GM23248 (cell line): ENCODE measurements at places on chromosomes 11 and 22. TPM values are rescaled to one million over a fixed set of nuclear protein-coding genes. Genes with fewer than 3 reads are reported as not detected.

- H3K4me1 ChIP-seq, result no peaks in the 10 kb centered on the region
- H3K36me3 ChIP-seq, result no peaks in the 10 kb centered on the region
- no peak for DNase-seq
Observed at GRCh38 chr11:6405846-6406245, 13.0 kb downstream of the APBB1 start.

GRCh38 chr11:103970701-103971249, 65.7 kb upstream of the DDI1 start:
- no peak for DNase-seq
- H3K36me3 ChIP-seq, result no peaks in the 10 kb centered on the region
- H3K4me3 ChIP-seq, result no peak overlapping the region
- H3K27me3 ChIP-seq, result no peaks in the 10 kb centered on the region

- H3K27ac ChIP-seq, result no peak overlapping the region
- H3K4me1 ChIP-seq, result 0 out of 2 replicates have a peak, but pooled peaks cover 3% of the 10 kb centered on the region
- DNase-seq, result no peak
- no peaks in the 10 kb centered on the region for H3K36me3 ChIP-seq
- H3K4me3 ChIP-seq, result peak overlapping the region; percentile 74
Observed at GRCh38 chr11:109423466-109424190, 1.6 kb downstream of the C11orf87 start.

GRCh38 chr22:25111579-25112517, 87.8 kb upstream of the CRYBB3 start:
- H3K27me3 ChIP-seq, result no peaks in the 10 kb centered on the region; the same call in 1 of the 2 replicates
- no peaks in the 10 kb centered on the region for H3K36me3 ChIP-seq
- DNase-seq, result peak; percentile 7
- peak overlapping the region; percentile 59 for H3K4me3 ChIP-seq
- no peaks in the 10 kb centered on the region for H3K4me1 ChIP-seq

DNA sequence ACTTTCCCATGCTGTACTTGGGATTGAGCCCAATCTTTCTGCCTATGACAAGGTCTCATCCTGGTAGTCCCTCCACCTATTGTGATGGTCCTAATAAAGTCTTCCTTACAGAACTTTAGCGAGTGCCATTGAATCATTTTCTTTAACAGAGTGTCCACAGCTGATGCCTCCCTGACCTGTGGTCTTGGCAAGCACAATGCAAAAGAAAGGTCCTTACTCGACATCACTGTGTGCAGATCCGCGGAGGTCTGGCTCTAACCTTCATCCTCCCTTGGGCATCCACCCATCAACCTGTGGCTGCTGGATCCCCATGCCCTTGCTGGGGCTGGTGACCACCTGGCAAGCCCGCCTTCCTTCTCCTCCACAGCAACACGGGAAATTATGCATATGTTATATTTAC, 1203.9 kb downstream of the TBC1D22A start:
- H3K27ac ChIP-seq, result no peak overlapping the region
- H3K4me3 ChIP-seq, result no peak overlapping the region
- no peaks in the 10 kb centered on the region for H3K27me3 ChIP-seq

GRCh38 chr11:133078591-133079404, 453.5 kb downstream of the OPCML start:
- DNase-seq, result peak; percentile 71
- H3K4me3 ChIP-seq, result no peak overlapping the region
- no peaks in the 10 kb centered on the region for H3K4me1 ChIP-seq
- peaks cover 43% of the 10 kb centered on the region for H3K27me3 ChIP-seq

- H3K27ac ChIP-seq, result no peak overlapping the region
- DNase-seq, result no peak
- H3K4me3 ChIP-seq, result no peak overlapping the region
Observed at GRCh38 chr11:2483426-2483825, 38.6 kb downstream of the KCNQ1 start.

DNA sequence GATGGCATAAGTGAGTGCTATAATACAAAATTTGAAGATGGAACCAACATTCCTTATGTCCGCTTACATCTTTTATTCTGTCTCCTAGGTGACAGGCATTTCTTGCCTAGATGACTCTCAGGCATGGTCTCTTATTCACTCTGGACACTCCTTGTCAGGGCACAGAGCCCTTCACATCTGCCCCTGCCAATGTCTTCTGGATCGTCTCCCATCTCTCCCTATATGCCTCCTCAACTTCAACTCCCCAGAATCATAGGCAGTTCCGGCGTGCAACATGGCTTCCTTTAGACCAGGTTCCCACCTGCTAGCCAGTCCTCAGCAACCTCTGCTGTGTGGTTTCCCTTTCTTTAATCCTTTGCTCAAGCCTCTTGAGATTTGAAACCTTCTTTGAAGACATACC, 300.9 kb downstream of the TENM4 start:
- no peak for DNase-seq
- no peaks in the 10 kb centered on the region for H3K36me3 ChIP-seq
- H3K4me1 ChIP-seq, result no peaks in the 10 kb centered on the region
- H3K4me3 ChIP-seq, result no peak overlapping the region
- H3K27me3 ChIP-seq, result no peaks in the 10 kb centered on the region
- H3K27ac ChIP-seq, result no peak overlapping the region

DNA sequence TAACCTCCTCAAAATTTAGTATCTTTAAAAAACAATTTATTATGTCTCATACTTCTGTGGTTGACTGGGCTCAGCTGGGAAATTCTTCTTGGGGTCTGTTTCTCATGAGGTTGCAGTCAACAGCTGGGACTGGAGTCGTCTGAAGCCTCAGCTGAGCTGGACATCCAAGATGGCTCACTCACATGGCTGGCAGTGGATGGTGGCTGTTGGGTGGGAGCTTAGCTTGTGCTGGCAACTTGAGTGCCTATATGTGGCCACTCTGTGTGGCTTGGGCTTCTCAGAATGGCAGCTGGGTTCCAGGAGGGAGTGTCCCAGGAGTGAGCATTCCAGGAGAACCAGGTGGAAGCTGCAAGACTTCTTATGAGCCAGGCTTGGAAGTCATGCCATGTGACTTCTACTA, 13.2 kb downstream of the THY1 start:
- no peak overlapping the region for H3K4me3 ChIP-seq
- H3K36me3 ChIP-seq, result no peaks in the 10 kb centered on the region
- no peak for DNase-seq
- no peak overlapping the region for H3K27ac ChIP-seq
- H3K27me3 ChIP-seq, result no peaks in the 10 kb centered on the region

DNA sequence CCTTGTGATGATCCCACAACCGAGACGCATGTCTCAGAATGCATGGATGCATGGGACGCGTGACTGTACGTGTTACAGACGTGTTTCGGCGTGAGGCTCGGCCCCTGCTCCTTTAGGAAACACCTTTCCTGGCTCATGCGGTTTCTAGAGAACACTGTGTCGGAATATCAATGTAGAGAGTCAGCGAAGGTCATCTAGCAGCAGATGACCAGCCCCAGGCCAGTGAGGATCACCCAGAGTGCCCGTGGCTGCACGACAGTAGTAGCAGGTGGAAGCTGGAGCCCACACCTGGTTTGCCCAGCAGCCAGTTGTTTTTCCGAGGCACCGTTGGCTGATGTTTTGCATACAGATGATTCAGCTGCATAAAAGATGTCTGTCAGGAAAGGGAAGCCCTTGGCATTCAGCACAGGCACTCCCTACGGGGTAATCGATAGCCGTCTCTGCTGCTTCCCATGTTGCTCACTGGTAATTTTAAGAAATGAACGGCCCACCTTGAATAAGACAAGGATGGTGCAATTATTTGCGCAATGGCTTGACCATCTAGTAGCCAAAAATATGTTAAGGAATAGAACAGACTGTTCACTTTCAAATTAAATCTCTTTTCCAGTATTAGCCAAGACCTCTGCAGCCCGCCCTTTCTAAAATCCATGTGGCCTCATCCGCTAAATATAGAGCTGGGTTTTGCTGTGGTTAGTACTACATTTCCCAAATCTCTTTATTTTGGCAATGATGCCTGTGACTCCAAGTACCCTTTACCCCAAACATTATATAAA, 1.1 kb upstream of the CLTCL1 start:
- H3K4me1 ChIP-seq, result peaks cover 24% of the 10 kb centered on the region
- DNase-seq, result no peak
- H3K36me3 ChIP-seq, result no peaks in the 10 kb centered on the region
- H3K27me3 ChIP-seq, result no peaks in the 10 kb centered on the region

DNA sequence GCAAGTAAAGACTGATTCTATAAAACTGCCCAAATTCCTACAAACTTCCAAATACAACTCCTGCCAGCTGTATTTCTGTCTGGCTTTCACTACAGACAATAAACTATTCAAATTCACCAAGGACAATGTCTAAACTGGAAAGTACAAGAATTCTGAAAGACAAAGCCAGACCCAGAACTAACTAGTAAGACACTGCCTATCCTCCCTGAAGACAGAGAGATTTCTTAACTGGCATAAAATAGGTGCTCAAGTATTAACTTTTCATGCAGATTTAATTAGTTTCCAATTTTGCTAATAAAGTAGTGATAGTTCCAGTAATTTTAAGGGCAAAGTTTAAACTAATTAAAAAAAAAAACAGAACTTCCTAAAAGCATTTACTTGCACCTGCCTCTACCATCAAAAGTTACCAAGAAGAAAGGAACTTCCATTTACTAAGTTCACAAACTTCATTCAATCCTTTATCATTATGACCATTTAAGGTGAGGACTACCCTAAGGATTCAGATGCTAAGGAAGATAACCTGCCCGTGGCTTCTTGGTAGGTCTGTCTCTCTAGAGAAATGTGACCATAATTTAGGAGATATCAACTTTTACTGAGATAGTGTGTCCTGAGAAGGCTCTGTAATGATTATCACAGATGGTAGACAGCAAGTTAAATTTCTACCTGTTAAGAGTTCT, 45.2 kb downstream of the CELF1 start:
- peak overlapping the region; percentile 15; the same call in 1 of the 2 replicates for H3K4me3 ChIP-seq
- no peaks in the 10 kb centered on the region for H3K27me3 ChIP-seq
- H3K4me1 ChIP-seq, result peaks cover 30% of the 10 kb centered on the region
- DNase-seq, result no peak

The LGALS12 gene
- not detected in 2 replicates for total RNA-seq

The RIMBP3C gene
- 0.22 TPM in 1 of 2 replicates, not detected in the other for total RNA-seq

The MAPK8IP1 gene
- 8.1 and 9.5 TPM in 2 replicates for total RNA-seq
